Stimulated activated CD4-positive, alpha-beta T cell treated with anti-CD3 and anti-CD28 coated beads, Interleukin-4, amount 100 ng/mL, for 48 hours (primary cell): ENCODE measurements at places on chromosomes 2 and 18.

DNA sequence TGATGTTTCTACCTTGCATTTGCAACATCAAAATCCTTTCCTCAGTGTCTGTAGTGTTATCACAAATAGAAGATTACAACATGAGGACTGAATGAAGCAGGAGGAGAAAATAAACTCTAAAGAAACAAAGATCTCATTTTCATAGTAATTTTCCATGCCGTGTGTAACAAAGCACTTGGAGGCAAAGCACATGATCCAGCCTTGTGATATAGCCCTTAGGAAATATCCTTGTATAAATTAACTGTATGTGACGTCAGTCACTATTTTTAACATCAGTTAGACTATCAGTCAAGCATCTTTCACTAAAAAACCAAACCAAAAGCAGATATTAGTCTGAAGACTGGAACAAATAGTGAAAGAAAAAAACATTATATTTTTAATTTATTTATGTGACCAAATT is 492.1 kb upstream of the CNTNAP5 start:
- no peak for DNase-seq

- no peak for DNase-seq
These were observed 518.8 kb downstream of the LRP1B start for GRCh38 chr2:141611981-141612380.

DNA sequence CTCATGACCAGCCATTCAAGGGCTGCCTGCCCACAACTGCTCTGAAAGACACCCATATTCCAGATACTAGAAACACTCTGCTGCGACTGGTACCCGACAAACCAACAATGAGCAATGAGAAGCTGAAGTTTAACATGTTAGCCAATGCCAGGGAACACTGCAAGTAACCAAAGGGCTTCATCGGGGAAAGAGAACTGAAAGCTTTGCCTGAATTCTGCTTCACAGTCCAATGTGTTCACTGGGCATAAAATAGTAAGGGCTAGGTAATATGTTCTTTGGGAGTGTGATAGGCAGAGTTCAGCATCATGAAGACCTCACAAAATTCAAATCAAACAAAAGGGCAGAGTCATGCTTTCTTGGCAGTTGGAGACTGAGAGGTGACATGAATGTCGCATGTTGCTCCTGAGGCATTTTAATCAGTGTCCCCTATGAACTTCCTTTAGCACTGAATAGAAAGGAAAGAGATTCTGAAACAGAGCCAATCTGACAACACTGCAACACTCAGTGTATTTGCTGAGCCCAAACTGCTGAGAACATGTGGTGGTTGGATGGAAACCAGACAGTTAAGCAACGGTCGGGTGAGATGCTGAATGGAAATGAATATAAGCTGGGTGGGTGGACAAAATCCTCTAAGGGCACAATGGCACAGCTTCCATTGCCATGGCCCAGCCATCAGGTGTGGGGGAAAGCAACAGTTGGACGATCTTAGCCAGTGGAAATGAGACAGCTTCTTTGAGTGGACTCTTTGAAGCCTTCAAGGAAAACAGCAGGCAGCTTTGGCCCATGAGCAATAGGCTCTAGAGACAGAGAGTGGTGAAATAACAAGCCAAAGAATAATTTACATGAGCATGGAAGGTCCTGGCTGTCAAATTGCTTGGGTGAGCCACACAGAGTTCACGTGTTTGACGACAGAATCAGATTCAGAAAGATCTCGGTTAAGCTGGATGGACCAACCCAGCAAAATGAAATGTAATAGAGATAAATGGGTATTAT is 277.5 kb downstream of the AFF3 start:
- no peak for DNase-seq

- no peak for DNase-seq
These were observed 26.2 kb downstream of the CFAP53 start for GRCh38 chr18:50240080-50240563.

GRCh38 chr2:223921204-223921603 is 23.9 kb downstream of the WDFY1 start:
- no peak for DNase-seq

DNA sequence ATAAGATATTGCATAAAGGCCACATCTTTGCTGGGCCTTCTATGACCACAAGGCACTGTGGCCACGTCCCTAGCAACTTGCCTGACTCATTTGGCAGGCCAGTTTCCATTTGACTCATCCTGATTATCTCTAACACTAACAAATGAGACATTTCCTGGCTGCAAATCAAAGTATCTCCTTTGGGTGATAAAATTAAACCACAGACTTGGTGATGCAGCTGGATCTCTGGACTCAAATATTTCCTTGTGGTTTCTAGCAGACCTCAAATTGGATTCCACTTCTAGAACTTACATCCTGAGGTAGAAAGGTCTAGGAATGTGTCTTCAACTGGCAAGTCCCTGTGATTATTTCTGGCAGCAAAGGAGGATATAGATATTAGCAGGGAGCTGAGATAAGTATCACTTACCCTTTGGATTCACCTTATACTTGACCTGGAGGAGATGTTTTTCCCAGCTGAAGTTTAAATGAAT is 167.9 kb upstream of the NXPH2 start:
- no peak for DNase-seq

- no peak for DNase-seq
These were observed 769 bp downstream of the FKBP1B start for GRCh38 chr2:24050041-24050979.

DNA sequence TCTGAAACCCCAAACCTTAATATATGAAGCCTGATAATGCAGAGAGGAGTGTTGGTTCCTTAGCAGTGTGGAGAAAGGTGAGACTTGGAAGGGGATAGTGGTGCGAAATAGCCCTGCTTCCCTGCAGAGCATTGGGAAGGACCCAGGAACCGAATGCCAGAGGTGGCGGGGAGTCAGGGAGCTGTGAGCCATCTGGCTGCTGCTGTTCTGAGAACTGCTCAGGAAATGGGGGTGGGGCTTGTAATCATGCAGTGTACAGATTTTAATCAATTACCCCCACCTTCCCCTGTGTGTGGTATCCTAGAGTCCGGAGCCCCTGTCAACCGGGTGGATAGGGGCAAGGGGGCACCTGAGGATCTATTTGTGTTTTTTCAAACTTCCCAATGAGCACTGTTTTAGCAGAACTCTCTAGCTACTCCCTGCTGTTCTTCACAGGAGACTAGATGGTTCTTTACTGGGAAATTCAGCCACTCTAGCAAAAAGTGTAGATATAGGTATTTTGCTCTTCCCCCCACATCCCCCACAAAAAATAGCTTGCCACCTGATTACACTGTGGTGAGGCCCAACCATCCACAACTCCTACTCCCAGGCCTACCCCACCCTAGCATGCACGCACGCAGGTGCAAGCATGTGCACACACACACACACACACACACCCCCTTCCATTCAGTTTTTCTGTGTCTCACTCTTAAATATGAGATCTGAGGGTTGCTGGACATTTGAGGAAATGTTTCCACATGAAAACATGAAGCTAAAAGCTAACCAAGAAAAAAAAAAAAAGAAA is 30.1 kb upstream of the MBOAT2 start:
- DNase-seq: no peak

DNA sequence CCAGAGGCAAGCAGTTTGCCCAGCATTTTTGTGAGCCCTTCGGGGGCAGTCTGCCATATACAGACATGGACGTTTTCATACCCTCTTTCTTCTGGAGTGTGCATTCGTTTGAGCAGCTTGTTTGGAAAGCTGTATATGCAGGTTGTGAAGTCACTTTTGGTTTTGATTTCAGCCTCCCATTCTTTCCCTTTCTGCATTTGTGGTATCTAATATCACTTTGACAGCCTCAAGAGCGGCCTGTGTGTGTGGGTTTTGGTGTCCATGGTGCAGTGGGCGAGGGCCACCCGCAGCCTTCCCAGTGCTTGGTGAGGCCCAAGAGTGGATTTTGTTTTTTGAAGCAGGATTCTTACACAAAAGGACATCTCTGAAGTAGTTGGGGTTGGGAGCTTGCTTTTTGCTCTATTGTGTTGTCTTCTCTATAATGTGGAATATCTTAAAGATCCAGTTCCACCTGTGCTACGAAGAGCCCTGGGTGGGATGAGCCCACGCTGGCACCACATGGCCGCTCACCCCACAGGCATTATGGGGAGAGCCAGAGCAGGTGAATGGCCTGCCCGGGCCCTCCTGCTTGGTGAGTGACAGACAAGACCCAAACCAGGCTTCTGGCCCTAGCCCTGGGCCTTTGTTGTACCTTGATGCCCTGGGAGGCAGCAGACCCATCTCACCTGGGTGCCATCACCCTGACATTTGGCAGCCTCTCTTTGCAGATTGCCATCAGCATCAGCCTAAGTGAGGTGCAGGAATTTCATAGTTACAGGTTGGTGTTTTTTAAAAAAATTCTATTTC is 29.5 kb downstream of the INPP4A start:
- DNase-seq: no peak

DNA sequence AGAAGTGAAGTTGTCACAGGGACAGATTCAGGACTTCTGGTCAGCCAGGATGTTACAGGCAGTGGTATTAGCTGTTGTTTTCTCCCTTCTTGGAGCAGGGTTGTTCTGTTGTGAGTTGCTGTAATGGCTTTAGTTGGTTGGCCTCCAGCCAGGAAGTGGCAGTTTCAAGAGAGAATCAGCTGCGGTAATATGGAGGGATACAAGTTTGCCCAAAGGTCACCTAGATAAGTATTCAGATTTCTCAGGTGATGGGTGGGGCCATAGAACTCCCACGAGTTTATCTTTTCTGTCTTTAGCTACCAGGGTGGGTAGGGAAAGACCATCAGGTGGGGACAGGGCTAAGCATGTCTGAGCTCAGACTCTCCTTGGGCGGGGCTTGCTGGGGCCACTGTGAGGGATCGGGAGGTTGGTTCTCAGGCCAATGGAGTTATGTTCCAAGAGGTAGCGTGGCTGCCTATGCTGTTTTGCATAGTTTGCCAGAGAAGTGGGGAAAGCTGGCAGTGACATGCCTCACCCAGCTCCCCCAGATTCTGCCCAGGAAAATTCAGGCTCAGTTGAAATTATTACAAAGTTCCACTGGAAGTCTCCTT is 640.4 kb upstream of the CHAC2 start:
- no peak for DNase-seq

- no peak for DNase-seq
These were observed 76.0 kb downstream of the UXS1 start for GRCh38 chr2:106117882-106118684.

GRCh38 chr18:48992791-48993555 is 42.2 kb upstream of the SMAD7 start:
- no peak for DNase-seq

DNA sequence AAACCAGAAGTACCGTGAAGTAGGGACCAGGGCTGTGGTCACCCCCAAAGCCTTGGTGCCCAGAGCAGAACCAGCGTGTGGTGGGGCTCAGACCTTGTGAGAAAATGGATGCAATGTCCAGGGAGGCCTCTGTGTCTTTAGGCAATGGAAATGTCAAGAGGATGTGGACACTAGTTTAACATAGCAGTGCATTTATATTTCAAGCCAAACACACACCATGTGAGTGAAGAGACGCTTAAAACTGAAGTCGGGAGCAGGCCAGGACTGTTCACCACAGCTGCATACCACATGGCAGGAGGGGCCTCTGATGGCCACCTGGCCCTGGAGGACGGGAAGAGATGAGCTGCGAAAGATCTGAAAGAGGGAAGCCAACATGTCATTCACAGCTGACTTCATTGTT is 87.3 kb upstream of the LDLRAD4 start:
- no peak for DNase-seq

- no peak for DNase-seq
These were observed 249.1 kb upstream of the TEKT4 start for GRCh38 chr2:94622113-94622618.

DNA sequence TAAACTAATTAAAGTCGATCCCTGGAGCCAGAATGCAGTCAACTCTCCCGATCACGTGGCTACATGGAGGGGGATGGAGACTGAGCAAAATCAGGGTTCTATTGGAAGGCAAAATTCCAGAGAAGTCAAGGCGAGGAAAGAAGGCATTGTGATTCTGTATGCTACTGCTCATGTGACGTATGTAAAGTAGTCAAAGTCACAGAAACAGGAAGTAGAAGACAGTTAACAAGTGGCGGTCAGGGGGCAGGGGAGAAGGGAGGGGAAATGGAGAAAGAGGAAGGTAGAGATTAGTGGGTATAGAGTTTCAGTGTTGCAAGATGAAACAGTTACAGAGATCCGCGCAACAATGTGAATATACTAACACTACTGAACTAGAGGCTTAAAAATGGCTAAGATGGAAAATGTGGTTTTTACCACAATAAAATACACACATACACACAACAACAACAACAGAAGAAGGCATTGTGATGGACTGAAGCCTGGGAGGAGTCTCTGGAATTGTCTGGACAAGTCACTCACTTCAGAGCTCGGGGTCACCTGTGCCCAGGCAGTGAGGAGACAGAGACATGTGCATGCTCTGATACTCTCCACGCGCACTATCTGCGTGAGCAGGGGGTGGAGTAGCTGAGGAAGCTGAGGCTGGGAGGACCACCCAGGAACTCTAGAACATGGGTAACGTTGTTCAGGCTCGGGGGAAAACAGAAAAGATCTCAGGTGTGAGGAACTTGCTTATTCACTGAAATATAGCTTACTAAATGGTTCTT is 89.9 kb upstream of the CDCA7 start:
- DNase-seq: no peak

DNA sequence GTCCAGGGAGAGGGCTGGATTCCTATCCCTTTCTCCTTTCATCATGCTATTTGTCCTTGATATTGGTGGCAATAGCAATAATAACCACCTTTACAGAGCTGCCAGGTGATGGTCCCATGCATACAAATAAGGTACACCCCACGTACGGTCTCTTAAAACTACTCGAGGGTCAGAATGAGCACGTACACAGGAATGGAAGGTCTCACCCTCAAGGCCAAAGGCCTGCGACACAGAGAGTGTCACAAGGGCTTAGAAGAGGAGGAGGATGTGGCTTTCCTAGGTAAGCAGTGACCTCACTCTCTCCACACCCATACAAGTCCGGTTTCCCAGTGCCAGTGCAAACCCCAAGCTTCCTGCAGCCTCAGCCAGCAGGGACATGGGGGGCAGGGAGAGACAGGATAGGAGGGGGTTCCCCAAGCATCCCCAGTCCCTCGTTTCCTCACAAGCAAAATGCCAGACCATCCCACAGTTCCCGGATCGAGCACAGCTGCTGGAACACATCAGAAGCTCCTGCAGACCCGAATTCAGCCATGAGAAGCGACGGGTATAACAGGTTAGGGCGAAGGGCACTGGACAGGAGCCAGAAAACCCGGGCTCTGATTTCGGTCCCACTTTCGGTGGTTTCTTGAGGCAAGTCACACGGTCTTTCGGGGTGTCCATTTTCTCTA is 49.2 kb downstream of the PLB1 start:
- DNase-seq: no peak

- DNase-seq: no peak
These were observed 14.2 kb downstream of the ECEL1 start for GRCh38 chr2:232473467-232473890.

GRCh38 chr2:19299522-19299921 is 58.9 kb downstream of the OSR1 start:
- no peak for DNase-seq

- no peak for DNase-seq
These were observed 26.9 kb upstream of the SLC66A3 start for GRCh38 chr2:11128243-11128951.

- no peak for DNase-seq
These were observed 33.8 kb upstream of the POU3F3 start for GRCh38 chr2:104820126-104820525.

DNA sequence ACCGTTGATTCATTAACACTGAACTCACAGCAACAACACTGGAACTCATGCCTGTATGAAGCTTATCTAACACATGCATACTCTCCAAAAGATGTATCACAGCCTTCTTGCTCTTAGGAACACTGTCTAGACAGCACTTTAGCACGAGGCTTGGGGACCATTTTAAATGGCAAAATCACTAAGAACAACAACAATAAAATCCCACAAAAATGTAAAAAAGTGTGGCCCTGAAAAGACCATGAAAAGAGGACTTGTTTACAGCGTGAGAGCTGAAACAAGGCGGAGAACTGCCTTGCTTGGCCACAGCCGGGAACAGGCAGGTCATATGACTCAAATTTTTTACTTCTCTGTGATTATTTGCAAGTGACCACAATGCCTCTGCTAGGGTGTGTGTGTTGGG is 48.1 kb downstream of the CHN1 start:
- DNase-seq: no peak
